ENCODE measurements at places on chromosomes 11 and 22. TPM values are rescaled to one million over a fixed set of nuclear protein-coding genes. Genes with fewer than 3 reads are reported as not detected.
A peak's percentile ranks its signal among the peaks of the same experiment; 100 is the strongest.

Gene OR4A15
- total RNA-seq = not detected

Gene SHISAL1
- 1.1 TPM for total RNA-seq

Gene HINFP
- total RNA-seq = 8.1 TPM

Gene FGF19
- not detected for total RNA-seq

Gene KDM4D
- 0.90 TPM for total RNA-seq

Gene GSTT2
- total RNA-seq = 1.4 TPM

Gene KIRREL3
- 10.9 TPM for total RNA-seq

Gene OR52I1
- not detected for total RNA-seq

Gene ANKRD13D
- total RNA-seq = 7.3 TPM

Gene OR52K2
- not detected for total RNA-seq

Gene IL10RA
- not detected for total RNA-seq

Gene TSSK2
- not detected for total RNA-seq

Gene LRP5
- total RNA-seq = 11.1 TPM

Gene HSPB2
- 0.18 TPM for total RNA-seq

Gene OR51A2
- total RNA-seq = not detected

Gene OR5L1
- not detected for total RNA-seq

Gene MUC5AC
- total RNA-seq = not detected

Gene AQP11
- total RNA-seq = 1.4 TPM

Gene TP53AIP1
- not detected for total RNA-seq

DNA sequence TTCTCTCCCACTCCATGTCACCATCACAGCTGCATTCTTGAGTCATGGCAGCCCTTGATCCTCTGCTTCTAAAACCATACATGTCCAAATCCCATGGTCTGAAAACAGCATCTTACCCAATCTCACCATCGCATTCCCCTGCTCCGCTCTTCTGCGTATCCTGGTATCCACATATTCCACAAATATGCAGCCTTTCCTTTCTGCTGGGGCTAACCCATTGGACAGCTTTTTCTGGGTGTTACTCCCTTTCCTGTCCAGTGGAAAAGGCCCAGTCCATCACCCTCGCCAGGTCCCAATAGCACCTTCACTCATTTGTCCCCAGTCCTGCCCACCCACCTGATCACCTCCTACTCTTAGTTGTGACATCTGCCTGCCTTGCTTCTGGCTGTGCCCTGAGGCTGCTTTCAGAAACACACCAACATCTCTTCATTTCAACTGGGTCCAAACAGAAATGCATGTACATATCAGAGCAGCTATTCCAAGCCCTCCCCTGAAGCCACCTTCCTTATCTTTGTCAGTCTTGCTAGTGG, 237.6 kb upstream of the TBCEL start:
- DNase-seq = no peak

DNA sequence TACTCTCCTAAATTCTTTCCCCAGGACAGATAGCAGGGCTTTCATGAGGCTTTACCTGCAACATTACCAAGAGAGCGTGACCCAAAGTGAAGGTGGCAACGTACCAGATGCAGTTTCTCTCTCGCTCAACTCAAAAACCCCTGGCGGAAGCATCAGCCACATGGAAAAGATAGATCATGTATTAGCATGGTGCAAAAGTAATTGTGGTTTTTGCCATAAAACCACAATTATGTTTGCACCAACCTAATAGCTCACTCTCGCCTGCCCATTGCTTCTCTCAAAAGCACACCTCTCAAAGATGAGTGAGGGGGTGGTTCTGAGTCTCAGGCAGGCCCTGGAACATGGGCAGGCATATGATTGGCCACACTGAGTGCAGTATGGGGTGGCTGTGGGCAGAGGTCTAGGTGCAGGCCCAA, 7.0 kb downstream of the MS4A6A start:
- DNase-seq = no peak

- no peak for DNase-seq
These were observed 491.2 kb upstream of the LRRC4C start for GRCh38 chr11:41950470-41951143.

DNA sequence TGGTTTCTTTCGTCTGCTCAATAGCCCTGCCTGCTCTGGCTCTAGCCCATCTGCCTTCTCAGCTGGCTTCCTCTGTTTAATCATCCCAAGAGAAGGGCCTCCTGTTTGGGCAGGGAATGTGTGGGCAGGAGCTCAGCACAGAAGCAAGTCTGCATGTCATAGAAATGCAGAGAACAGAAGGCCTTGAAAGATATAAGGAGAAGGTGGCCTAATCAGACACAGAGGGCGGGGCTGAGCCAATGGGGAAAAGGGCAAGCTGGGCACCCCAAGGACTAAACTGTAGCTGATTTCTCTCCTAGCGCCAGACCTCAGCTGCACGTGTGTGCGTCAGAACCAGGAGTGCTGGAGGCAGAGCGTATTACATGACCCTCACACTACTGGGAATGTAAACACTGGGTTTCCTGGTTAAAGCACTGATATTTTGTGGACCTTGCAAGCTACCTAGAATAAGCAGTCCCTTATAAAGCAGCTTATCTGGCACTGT, 7.6 kb upstream of the CCKBR start:
- DNase-seq = peak; percentile 85

DNA sequence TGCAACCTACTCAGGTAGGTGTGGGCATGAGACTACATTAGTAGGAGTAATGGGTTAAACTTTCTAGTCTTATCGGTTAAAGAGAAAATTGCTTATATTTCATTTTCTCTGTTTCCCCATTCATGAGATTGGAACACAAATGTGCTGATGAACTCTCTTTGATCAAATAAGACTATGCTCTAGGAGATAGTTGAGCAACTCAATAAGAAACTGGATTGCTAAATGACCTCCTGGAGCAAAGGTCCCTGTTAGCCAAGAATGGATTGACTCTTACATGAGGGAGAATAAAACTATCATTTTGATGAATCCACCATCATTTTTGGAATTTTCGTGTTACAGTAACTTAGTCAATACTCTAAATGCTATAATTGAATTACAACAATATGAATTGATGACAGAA, 11.1 kb upstream of the NOX4 start:
- DNase-seq = no peak

- no peak for DNase-seq
These were observed 23.8 kb downstream of the BRD1 start for GRCh38 chr22:49803737-49804375.

DNA sequence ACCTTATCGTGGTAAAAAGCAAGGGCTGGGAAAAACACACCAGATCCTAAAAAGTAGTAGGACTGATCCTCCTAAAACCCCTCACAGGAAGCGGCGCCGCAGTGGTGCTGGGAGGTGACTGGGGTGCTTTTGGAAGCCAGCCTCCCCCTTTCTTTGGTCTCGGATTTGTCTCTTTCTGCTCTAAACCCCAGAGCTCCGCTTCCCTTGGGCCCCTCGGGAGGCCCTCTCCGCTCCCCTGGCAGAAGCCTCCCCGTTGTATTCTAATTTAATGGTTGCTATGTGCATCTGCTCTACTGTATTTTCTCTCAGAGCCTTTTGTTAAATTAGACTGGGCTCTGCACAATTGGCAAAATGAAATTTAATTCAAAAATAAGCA, 587.7 kb downstream of the OPCML start:
- no peak for DNase-seq

DNA sequence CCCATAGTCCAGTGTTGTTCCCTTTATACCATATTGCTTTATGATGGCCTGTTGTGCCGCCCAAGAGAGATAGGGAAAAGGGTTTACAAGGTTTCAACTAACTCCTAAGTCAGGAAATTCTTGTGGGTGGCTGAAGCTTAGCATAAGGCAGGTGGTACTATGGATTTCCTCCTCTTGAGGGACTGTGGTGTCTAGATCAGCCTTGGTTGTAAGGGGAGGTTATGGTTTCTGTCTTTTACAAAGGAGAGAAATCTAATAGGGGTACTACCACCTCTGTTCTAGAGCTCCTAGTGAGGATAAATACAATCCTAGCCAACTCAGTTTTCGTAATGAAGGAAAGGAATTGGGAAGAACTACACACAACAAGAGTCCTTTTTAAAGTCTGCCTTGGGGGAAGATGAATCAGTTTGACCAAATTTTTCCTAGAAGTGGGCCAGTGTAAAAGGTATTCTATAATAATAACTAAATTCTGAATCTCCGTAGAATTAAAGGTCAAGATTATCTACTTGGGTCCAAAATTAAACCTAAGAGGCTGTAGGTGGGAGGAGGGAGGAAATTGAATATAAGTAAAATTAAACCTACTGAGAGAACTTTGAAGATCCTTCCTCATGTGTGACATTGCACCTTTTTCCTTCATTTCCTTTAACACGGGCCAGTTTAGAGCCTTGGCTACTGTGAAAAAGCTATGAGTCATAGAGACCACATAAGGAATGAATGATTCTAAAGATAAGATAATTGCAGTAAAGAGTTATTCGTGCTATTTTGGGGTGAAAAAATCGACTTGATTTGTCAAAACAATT, 17.2 kb downstream of the DLAT start:
- DNase-seq = peak; percentile 26

- no peak for DNase-seq
These were observed 22.2 kb downstream of the DKK3 start for GRCh38 chr11:11985954-11986949.

DNA sequence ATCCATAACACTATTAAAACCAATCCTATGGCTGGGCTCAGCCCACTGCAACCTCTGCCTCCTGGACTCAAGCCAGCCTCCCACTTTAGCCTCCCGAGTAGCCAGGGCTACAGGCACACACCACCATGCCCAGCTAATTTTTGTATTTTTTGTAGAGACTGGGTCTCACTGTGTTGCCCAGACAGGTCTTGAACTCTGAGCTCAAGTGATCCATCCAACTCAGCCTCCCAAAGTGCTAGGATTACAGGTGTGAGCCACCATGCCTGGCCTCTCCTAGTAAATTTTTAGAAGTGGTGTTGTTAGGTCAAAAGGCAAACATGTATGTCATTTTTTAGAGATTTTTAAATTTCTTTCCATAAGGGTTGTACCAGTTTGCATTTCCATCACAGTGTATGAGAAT, 14.2 kb downstream of the F2 start:
- DNase-seq = no peak

- DNase-seq = no peak
These were observed 8.0 kb downstream of the TMPRSS6 start for GRCh38 chr22:37101311-37102066.

- peak; percentile 48 for DNase-seq
These were observed at the start of gene ARHGAP42 for GRCh38 chr11:100687054-100687629. ARHGAP42 (plus strand) TSS chr11:100687288; CDS start chr11:100687679, 391 bp downstream.

- DNase-seq = no peak
These were observed 32.4 kb downstream of the OTOG start for GRCh38 chr11:17579451-17579850.

DNA sequence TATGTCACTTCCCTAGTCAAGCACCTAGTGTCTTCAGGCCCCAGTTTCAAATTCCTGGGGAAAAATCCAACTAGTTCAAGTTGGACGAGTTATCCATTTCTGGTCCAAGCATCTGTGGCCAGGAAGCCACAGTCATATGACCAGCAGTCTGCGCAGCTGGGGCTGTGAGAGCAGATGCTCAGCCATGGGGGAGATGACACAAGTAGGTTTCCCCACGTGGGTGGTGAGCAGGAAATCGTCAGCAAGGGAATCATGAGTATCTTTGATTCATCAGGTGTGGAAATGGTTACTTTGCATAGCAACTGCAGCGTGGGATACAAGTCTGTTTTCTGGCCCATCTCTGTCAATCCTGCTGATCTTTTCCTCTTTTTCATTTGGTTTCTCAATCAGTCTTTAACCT, 185.3 kb downstream of the C11orf91 start:
- DNase-seq = peak; percentile 76

DNA sequence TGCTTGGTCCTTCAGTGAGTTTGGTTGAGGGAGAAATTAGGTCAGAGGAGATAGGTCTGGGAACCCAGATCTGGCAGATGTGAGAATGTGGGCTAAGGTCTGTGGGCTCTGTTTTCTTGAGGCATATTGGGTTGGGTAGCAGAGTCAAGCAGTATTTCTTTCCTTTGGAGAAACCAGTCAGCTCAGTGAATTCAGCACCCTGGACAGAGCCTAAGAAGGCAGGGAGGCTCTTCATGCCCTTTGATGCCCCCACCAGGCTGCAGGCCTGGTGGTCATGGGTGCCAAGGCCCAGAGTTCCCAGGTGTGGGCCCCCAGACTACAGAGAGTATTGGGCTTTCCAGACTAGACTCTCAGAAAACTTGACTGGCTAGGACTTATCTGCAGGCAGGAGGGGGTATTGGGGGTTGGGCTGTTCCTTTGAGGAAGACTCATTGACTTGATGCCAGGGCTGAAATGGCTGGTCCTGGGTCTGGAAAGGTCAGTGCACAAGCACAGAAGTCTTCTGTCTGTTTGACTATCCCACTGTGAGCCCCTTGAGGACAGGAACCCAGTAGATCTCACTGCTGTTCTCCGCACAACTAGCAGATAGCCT, 45.3 kb upstream of the NECTIN1 start:
- DNase-seq = peak; percentile 13

GRCh38 chr22:30868663-30869385, 99.8 kb downstream of the MORC2 start:
- DNase-seq = peak; percentile 75

DNA sequence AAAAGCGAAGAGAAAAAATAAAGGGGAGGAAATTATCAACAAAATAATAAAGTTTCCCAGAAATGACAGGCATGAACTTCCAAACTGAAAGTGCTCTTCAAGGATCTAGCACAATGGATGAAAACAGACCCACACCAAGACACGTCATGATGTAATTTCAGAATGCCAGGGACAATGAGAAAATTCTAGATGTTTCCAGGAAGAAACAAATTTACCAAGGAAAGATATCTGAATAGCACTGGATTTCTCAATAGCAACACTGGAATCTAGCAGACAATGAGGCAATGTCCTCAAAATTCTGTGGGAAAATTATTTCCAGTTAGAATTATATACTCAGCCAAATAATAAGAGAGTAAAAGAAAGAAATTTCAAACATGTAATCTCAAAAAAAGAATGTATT, 46.0 kb downstream of the DENND5A start:
- peak; percentile 55 for DNase-seq

DNA sequence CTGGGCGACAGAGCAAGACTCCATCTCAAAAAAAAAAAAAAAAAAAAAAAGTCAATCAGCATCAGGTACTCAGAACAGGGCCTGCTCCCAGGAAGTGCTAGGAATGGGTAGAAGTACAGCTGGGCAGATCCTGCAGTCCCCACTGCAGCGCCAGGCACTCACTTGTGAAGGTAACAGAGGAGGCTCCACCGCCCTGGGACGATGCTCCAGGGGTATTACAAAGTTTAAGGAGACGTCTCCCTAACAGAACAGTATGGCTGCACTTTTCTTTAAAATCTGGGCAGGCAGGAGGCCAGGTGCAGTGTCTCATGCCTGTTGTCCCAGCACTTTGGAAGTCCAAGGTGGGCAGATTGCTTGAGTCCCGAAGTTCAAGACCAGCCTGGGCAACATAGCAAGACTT, 1449.0 kb downstream of the BRD1 start:
- DNase-seq = no peak

DNA sequence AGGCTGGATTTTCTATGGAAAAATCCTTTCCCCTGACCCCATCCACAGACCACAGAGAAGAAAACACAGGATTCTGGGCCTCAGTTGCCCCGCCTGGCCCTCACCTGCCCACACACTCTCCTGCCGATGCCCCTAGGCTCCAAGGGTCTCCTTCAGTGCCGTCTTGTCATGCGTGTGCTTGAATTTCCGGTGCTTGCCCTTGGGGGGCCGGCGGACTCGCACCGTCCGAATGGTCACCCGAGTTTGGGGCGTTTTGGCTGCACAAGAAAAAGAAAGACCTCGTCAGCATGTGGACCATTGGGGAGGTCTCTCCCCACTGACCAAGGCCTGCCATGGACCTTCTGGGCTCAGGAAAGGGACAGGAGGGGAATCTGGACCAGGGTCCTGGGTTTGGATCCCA, 19.2 kb downstream of the PDGFB start:
- DNase-seq = no peak

GRCh38 chr22:28779833-28780232, 7.3 kb downstream of the CCDC117 start:
- DNase-seq = no peak
